Breast epithelium (tissue), 4 donors: ENCODE measurements at places on chromosomes 7 and 10.

DNA sequence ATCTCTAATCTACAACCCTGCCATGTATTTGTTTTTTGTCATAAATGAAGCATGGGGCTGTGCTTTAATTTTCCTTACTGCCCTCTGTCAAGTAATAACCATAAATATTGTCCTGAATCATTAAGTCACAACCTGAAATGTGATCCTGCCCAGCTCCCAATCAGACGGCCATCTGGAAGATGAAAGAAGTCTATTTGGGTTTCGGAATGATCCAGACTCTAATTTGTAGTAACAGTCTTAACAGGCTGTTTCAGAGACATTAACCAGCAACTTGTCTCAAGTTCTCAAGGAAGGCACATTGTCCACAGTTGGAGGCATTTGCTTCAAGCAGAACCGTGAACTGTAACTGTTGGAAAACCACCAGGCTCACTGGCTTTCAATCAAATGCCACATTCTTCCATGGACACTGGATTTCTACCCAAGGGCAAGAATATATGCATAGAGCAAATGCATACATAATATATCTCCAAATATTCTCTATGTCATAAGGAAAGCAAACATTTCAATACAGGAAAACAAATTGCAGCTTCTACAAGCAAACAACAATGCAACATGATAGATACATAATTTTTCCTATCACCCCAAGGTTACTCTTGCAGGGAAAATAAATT lies 405.2 kb upstream of the NPVF start:
- no peak for DNase-seq

DNA sequence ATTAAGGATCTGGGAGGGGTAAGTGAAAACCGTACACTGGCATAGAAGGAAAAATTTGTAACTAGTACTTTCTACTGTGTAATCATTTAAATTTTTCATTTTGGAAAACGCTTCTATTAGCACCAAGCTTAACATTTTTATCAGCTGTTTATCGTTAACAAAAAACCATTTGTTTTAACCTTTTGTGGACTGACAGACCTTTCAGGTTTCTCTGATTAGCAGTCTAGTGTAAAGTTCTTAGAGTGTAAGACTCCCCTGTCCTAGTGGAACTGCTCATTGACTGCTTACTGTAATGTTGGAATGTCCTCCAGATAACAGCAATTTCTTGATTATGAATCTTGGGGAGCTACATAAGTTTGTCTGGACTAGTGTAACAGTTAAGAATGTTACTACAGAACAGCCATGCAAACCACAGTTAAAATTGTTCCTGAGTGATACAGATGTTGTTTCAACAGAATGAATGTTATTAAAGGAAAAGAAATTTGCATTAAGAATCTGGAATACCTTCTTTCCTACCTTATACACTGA lies 2.0 kb downstream of the DBF4 start:
- DNase-seq, result no peak

- no peak for DNase-seq
These were observed 93.3 kb upstream of the ELMO1 start for GRCh38 chr7:37541810-37542443.

- no peak for DNase-seq
These were observed 18.0 kb downstream of the WDR37 start for GRCh38 chr10:1074052-1074747.

DNA sequence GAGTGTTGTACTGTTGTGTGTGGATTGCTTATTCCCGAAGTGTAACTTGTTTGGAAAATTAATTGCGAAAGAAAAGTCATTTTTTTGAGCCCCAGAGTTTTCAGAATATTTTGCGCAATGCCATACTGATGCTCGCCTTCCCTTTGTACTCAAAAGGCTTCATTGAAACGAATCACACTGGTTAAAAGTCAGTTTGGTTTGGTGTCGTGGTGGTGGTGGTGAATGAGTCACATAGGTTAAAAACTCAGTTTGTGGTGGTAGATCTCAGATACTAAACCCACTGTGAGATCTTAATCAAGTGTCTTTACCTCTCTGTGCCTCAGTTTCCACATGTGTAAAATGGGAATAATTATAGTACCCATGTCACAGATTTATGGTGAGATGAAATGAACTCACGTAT lies 61.1 kb upstream of the IL6 start:
- no peak for DNase-seq

DNA sequence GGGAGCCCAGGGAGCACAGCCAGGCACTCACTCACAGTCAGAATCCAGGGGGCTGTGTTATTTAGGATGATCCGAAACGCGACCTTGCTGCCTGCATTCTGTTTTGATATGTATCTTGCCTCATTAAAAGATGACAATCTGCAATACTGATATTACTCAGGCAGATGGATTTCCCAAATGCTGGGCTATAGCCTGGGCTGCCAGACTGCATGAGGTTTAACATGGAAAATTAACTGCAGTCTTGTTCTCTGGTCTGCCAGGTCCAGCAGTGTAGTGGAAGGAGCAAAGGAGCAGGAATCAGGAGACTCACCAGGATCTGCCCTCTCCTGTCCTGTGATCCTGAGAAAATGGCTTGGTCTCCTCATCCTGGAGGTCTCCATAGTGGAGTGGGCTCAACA lies 258.1 kb downstream of the PAXIP1 start:
- no peak for DNase-seq

DNA sequence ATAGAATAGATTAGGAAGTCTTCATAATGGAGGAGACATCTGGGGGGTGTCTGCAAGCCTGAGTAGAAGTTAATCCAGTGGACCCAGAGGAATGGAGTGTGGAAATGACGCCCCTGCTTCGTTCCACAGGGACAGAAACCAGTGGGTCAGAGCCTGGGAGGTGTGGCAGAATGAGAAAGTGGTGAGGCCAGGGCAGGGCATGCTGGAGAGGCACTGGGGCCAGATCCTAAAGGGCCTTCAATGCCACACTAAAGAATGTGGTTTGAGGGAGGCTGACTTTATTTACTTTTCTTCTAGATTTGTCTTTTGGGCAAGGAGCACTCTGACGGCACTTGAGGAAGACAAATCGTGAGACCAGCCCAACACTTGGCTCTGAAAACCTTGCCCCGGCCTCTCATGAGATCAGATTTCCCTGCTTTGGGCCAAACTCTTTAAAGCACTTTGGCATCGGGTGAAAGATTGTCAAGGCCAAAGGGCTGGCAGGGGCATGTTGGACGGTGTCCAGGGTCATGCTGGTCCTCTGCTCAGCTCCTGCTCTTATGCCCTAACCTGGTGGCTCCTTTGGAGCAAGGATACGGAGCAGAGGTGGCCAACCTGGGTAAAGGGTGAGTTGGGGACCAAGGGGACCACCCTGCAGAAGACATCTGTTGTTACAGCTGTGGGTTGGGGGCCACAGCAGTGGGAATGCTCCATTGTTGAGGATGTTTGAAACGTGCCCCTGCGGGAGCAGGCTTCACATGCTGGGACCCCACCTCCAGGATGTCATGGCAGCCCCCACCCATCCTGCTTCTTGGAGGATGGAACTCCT lies 157.0 kb upstream of the ZMIZ1 start:
- no peak for DNase-seq

DNA sequence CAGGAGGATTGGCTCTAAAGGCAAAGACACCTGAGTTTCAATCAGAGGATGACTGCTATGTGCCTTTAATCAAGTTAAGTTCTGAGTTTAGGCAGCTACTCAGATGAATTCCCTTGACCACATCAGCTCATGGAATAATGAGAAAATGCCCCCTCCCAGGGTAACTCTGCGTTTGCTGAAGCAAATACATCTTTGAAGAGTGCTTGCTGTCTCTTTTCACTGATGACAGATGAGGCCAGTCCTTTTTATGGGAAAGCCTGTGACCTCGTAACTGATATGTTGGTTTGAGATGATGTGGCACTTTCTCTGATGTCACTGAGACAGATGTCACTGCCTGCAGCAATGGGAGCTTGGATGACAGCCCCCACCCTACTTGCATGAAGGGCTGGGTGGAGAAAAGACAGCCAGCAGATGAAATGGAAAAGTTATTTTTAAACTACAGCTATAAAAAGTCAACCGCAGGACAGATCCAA lies 43.7 kb upstream of the DGKI start:
- DNase-seq, result no peak

DNA sequence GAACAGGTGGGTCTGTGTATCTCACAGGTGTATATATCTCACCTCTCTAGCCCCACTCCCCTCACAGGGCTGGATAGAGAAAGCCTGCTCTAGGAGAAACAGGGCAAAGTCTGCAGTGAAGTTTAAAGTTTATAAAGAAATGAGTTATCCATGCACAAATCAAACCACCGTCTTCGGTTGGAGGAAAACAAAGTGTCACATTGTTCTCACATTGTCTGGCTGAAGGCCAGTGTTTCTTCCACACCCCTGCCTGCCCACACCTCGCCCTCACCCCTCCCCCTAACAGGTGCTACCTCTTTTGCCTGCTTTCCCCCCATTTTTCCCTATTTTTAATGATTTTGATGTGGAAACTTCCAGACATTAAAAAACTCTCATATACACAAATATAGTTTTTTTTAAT lies 25.8 kb downstream of the AQP1 start:
- DNase-seq, result no peak

DNA sequence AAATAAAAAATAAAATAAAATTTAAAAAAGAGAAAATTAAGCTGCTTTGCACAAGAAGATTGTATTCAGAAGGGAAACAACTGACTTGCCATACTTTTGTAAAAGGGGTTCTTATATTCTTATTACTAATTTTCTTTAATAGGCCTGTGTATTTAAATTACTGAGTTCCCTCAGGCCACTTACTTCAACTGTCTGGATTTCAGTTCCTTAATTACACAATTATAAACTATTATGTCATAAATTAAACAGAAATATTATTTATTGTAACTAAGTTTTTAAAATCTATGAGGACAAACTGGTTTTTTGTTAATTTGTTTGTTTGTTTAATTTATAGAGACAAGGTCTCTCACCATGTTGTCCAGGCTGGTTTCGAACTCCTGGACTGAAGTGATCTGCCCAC lies 22.4 kb upstream of the MICU1 start:
- no peak for DNase-seq

DNA sequence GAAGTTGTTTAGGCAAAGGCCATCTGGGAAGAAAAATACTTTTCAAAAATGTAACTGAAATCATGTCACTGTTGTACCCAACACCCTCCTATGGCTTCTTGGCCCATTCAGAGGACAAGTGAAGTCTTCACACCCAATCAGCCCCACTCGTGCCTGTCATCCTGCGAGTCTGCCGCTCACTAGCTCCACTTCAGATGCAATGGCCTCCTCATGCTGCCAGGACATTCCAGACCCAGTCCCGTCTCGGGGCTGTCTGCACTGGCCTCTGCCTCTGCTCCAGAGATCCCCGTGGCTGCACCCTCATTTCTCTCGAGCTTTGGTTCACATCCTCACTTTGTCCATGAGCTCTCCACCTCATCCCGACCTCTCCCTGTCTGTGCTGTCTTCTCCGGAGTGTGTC lies 227.1 kb downstream of the KCNMA1 start:
- no peak for DNase-seq

DNA sequence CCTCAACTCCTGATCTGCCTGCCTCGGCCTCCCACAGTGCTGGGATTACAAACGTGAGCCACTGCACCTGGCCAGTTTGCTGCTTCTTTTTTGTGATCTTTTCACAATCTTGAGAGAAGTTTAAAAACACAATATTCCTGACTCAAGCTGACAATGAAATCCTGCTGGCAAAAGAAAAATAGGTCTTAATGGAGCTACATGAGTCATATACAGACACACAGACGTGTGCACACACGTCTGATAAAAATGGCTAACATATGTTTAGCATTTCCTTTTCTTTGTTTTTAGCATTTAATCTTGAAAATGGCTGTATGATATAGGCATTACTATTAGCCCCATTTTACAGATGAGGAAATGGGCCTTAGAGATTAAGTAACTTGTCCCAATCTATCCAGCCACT lies 29.4 kb upstream of the RAB18 start:
- DNase-seq, result no peak

DNA sequence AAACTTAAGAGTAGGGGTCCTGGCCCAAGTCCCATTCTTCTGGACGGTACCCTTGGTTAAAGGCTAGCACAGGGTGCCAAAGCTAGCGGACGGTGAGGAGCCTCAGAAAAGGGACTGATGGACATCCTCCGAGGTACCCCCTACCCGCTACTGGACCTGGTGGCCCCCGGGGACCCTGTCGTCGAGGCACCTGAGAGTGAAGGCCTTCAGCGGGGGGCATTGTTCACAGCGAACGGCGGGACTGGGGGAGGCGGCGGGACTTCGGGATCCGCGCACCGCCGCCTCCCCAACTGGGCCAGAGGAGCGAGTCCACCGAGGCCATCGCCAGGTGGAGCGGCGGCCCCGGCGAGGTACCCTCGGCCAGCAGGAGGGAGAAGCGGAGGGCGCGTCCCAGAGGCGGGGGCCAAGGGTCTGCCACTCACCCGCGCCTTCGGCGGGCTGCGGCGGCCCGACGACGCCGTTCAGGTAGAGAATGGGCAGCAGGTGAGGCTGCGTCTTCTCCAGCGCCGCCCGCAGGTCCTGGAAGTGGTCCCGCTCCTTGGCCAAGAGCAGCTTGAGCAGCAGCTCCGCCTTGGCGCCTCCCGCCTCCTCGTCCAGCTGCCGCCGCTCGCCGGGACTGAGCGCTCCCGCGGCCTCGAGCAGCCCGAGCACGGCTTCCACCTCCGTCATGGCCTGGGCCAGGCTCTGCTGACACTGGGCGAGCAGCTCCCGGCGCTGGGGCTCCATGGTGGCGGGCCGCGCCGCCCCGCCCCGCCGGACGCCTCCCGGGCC lies 575 bp downstream of the DLG5 start:
- DNase-seq, result peak; percentile 75

- DNase-seq, result no peak
These were observed 3.5 kb downstream of the EGFR start for GRCh38 chr7:55022002-55022985.

GRCh38 chr7:135337506-135337905 lies 103.9 kb downstream of the STRA8 start:
- DNase-seq, result no peak

GRCh38 chr10:113001599-113002448 lies 51.8 kb downstream of the TCF7L2 start:
- DNase-seq, result no peak

- no peak for DNase-seq
These were observed 23.8 kb downstream of the PFKP start for GRCh38 chr10:3090914-3091787.

DNA sequence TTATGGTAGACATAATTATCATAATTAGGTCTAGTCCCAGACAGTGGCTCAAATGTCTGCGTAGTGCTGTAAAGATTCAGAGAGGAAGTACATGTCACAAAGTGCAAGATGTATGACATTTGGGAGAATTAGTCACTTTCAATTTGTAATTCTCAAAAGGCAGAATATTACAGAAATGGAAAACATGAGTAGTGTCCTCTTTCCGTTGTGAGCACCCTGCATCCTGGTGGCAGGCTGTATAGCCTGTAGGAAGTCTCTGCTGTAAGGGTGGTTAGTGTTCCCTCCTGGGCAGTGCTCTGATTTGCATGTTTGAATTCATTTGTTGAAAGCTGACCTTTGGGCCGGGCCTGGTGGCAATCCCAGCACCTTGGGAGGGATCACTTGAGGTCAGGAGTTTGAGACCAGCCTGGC lies 17.0 kb downstream of the CDK14 start:
- DNase-seq, result no peak
